ENCODE measurements at places on chromosomes 2 and 18.

DNA sequence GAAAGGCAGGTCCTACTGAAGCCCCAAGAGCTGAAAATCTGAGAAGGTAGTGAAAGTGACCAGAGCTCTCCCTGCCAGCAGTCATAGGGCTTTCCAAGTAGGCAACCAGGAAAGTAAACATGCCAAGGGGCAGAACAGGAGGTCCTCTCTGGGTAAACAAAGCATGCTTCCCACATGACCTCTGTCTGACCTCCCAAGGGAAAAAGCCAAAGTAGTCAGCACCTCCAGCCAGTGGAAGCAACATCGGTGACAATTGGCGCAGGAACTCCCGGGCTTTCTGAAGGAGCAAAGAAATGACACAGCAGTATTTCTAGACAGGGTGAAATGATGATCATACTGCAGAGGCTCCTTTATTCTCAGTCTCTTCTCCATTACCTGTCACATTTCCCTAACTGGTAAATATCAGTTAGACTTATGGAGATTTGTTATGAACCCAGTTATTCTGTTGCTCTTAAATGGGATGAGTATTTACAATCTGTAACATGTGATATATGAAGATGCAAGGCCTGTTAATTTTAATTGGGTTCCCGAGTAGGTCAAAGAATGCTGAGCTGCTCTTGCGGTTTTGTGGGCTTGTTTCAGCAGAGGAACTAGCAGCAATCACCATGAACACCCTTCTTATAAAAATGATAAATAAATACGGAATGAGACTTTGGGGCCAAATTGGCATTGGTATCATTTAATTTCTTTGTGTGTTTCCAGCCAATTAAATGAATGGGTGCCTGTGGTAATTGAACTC, 321.0 kb downstream of the RND3 start:
- DNase-seq = no peak

- no peak for DNase-seq
Observed at GRCh38 chr2:112714836-112715631, 5.8 kb upstream of the NT5DC4 start.

DNA sequence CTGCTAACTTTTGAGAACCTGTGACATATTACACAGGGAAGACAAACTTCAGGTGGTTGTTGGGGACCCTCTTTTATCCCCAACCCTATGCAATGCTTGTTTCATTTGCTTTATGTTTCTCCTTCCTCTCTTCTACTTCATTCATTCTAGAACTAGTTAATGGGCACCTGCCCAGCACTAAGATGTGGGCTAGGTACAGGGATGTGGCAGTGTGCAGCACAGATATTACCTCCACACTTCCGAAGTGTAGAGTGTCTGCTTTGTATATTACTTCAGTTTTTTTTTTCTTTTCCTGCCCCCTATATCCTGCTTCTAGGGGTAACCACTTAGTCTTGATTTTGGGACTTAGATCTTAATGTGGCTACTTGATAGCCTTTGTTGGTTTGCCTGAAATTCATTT, 35.1 kb downstream of the CD28 start:
- DNase-seq = no peak

DNA sequence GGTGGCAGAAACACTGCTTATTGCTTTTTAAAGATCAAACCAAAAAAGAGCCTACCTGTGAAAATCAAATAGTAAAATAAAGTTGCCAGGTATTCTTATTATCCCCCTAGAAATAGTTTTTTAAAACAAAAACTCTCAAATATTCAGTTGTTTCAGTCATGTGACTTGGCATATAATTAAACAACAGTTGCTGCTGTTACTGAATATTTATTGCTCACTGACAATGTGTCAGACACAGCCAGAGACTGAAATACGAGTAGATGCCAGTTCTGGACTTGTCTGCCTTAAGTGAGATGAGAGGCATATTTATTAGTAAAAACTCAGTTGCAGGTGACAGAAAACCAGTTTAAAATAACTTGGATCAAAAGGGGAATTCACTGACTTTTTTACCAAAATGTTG, 106.0 kb upstream of the RAB12 start:
- DNase-seq = no peak

- peak; percentile 32 for DNase-seq
Observed at GRCh38 chr2:196274387-196274809, 103.0 kb upstream of the STK17B start.

DNA sequence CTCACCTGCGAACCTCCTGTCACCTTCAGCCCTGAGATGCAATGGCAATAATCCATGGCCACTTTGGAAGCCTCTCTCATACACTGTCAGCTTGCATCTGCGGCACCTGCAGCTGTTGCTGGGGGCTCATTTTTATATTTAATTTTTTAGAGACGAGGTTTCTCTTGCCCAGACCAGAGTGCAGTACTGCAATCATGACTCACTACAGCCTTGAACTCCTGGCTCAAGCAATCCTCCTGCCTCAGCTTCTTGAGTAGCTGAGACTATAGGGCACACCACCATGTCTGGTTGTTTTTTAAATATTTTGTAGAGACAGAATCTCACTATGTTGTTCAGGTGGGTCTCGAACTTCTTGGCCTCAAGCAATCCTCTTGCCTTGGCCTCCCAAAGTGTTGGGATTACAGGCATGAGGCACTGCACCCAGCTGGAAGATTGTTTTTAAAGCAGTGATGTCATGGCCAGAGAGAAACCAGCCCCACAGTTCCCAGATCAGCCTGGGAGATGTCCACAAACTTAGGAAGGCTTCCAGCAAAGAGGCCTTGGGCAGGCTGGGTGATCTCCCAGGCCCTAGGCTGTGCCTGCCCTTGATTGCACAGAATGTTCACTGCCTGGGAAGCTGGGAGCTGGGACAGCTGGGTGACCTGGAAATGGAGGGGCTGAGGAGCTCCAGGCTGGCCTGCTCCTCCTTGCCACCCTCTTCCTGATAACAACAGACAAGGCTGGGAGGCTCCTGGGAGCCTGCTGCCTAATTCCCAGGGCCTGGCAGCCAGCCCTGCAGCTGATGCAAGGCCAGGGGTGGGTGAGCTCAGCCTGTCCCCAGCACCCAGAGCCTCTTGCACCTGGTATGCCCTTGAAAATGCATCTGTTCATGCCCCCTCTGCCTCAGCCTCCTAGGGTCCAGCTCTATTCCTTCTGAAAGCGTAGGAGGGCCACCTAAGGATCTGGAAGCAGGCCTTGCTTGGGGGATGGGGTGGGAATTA, 27.1 kb downstream of the SH2D6 start:
- no peak for DNase-seq

- no peak for DNase-seq
Observed at GRCh38 chr2:53569957-53570727, 197.5 kb upstream of the CHAC2 start.

- DNase-seq = no peak
Observed at GRCh38 chr18:39348757-39349156, 1783.2 kb upstream of the CELF4 start.

DNA sequence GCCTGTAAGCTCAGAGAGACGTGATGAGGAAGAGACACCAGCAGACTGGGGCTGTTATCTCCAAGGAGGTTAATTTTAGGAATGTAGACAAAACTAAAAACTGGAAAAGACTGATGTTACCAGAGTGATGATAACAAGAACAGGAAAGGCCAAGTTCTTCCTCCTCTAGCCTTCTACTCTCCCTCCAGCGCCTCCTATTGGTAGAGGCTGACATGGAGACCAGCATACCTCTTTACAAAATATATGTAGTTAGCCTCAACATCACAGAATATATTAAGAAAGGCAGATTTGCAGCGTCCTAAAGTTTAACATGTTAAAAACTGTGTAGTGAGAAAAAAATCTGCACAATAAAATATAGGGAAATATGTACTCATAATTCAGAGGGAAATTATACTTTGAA, 66.0 kb downstream of the TCF4 start:
- no peak for DNase-seq

- DNase-seq = no peak
Observed at GRCh38 chr2:68774569-68775271, 40.1 kb downstream of the ARHGAP25 start.

- no peak for DNase-seq
Observed at GRCh38 chr2:9143264-9143815, 63.3 kb upstream of the ASAP2 start.

DNA sequence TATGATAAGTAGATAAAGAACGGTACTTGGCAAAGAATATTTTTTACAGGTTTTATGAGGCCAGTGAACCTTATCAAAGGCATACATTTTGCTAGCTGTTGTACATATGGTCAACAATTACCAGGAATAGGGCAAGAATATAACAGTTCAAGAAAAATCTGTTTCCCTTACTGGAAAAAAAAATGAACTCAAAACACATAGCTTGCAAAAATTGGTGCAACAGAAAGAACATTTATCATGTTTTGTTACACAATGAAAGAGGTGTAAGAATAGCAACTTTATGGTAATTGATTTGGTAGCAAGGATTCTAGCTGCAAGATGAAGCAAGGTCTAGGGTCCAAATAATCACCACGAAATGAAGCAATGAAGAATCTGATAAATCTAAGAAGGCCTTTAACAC, 41.6 kb downstream of the TTC21B start:
- DNase-seq = no peak

- no peak for DNase-seq
Observed at GRCh38 chr2:226403369-226403768, 396.3 kb downstream of the IRS1 start.

GRCh38 chr2:222708274-222708710, 36.8 kb downstream of the MOGAT1 start:
- DNase-seq = peak; percentile 55

GRCh38 chr2:184685999-184686841, 87.9 kb downstream of the ZNF804A start:
- DNase-seq = no peak

DNA sequence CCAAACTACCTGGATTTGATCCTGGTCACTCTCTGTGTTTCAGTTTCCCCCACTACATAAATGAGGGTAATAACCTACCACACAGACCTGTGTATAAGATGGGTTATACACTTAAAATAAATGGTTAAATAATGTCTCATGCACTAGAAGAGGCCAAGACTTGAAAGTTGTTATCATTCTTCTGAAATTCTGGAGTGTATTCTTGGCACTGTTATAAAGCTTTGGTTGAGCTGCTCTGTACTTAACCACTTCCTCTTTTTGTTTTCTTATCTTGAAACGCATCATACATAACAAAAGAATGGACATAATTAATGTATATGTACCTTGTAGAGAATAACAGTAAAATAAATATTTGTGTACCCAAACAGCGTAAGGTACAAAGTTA, 281.0 kb downstream of the AFF3 start:
- no peak for DNase-seq

DNA sequence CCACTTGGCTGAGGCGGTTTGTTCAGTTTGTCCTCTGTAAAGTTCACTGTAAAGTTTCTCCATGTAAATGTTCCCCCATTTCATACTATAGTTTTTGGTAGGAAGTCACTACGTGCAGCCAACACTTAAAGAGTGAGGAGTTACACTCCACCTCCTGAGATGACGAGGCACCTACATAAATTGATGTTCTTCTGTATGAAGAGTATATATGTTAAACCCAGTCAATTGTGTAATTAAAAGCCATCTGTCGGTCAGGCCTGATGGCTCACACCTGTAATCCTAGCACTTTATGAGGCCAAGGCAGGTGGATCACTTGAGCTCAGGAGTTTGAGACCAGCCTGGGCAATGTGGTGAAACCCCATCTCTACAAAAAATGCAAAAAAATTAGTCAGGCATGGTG, 7.6 kb downstream of the PIGN start:
- no peak for DNase-seq

DNA sequence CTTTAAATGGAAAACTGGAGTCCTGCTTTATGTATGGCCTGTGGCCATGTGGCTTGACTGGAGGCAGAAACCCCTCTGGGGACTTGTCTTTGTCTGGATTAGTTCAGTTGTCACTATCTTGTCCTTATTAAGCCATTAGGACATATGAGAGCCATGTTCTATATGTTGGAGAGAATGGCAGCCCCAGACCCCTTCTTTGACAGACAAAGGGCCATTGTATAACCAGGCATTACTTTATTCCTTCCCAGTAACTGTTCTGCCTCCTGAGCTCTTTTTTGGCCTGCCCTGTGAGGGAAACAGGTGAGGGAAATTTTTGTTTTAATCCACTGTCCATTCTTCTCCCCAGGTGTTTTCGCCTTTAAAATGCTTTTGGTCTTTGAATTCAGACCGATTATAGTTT, 43.3 kb downstream of the FSHR start:
- DNase-seq = no peak

GRCh38 chr2:130316596-130316995, 26.1 kb upstream of the IMP4 start:
- DNase-seq = no peak

DNA sequence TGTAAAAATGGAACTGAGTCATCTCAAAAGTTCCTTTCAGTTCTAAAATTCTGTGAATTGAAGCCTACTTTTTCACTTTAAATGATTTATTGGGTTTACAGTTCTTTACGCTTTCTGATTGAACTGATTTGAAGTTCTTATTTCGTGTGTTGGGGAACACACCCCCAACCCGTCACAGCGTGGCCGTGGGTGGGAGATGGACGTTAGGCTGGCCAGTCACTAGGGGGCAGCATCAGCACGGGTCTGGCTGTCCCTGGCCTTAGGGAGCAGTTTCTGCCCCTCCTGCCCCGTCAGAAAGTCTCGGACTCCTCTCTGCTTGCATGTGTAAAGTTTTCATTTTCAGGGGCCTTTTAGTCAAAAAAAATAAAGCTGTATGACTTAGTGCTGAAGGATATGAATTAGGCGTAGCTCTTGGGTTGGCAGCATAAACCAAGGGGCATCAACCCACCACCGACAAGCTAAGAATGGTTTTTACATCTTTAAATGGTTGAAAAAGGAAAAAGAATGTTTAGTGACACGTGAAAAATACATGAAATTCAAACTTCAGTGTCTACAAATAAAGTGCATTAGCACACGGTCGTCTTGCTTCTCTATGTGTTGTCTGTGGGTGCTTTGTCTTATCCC, 63.4 kb downstream of the ZCCHC2 start:
- DNase-seq = peak; percentile 56

DNA sequence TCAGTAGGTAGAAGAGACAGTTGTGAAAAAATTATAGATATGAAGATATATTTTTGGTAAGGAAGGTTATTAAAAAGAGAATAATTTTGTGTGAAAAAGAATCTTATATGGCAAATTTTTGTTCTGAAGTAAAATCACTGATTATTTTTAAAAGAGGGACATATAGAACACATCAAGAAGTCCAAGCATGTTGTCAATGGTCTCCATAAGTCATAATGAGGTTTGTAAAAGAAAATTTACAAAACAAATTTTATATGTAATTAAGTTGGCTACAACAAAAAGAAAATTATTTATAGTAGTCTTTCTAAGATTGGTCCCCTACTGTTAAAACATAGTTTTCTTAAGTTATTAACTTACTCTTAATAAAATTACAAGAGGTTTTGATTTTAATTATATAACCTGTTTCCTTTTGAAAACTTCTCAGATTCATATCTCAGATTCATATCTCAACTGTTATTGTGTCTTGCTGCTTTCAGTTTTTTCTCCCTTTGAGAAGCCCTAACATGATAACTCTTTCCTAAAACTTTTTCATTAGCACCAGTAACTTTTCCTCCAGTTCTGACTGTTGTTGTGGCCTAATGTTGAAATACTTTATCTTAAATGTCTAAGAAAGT, 81.2 kb downstream of the SH3YL1 start:
- DNase-seq = no peak

- DNase-seq = no peak
Observed at GRCh38 chr2:22110244-22110651, 986.5 kb downstream of the TDRD15 start.

Data from NCI-H748 treated with DMSO at 0.1 percent for 48 hours (cell line).